ENCODE measurements at places on chromosomes 5 and 9.
A peak's percentile ranks its signal among the peaks of the same experiment; 100 is the strongest.

DNA sequence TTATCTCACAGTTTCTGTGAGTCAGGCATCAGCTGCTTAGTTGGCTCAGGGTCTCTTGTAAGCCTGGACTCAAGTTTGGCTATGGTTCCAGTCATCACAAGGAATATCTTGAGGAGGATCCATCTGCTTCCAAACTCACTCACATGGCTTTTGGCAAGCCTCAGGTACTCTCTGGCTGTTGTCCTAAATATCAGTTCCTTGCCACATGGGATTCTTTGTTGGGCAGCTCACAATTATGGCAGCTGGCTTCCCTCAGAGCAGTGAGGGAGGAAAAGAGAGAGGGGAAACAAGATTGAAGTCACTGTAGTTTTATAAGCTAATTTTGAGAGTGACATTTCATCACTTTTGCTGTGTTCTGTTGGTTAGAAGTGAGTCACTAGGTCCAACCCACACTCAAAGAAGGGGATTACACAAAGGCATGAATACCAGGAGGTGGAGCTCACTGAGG lies 144.5 kb downstream of the GCNT1 start:
- no peak for ATAC-seq

GRCh38 chr5:69285448-69286116 lies 47.0 kb downstream of the CCDC125 start:
- peak; percentile 13 for ATAC-seq

- no peak for ATAC-seq
These were observed 91.1 kb downstream of the ZNF608 start for GRCh38 chr5:124655251-124655917.

DNA sequence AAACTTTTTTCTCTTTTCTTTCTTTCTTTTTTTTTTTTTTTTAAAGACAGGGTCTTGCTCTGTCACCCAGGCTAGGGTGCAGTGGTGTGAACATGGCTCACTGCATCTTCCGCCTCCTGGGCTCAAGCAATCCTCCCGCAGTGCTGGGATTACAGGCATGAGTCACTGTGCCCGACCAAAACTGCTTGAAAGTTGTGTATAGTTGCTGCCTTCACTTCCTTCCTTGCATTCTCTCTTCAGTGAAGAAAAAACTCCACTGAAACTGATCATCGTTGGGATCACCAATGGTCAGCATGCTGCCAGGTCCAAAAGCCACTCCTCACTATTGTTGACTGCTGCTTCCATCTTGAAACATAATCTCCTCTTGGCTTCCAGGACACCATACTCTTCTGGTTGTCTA lies 66.6 kb upstream of the CTNNA1 start:
- ATAC-seq, result no peak

- ATAC-seq, result no peak
These were observed 155.2 kb downstream of the MAPKAP1 start for GRCh38 chr9:125551781-125552180.

DNA sequence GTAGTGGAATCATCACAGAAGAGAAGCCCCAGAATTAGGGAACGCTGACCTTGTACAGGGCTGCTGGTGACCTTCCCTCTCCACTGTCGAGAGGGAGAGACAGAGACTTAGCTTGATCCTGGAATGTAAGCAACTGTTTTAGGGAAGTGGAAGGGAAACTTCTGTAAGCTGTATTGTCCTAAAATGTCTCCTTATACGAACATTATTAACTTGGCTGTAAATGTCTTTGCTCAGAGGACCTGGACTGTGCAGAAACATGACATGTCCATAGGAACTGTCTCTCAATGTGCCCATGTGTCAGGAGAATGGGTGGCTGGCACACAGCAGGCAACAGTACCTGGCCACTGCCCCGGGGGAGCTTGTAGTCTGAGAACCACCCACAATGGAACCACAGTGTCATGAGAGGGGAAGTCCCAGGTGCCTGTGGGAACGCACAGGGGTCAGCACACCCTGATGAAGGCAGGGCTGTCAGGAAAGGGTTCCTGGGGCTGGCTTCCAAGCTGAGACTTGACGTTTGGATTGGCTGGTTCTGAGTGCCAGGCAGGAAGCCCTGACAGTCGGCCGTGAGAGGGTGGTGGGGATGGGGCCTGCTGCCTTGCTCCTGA lies 34.0 kb downstream of the DAP start:
- no peak for ATAC-seq

DNA sequence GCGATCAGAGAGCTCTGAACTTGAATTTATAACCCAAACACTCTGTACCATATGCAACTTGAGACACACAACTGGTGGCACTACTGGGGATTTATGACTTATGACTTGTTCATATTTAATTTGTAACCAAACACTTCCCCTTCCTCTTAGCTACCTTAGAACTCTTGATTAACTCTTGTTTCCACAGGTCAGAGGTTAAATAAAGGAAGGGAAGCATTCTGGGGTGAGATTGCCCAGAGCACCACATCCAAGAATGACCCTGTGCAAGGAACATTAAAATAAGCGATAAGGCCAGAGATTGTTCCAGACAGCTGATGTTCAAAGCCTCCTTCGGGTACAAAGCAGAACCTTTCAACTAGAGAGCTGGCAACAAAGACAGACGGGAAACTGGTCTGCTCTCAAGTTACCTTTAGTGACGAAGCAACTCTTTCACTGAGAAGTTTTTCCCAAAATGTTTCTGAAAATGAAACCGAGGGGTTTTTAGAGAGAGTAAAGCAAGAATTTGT lies 242.6 kb downstream of the DENND1A start:
- no peak for ATAC-seq

GRCh38 chr5:3023656-3024055 lies 272.2 kb upstream of the IRX2 start:
- no peak for ATAC-seq

DNA sequence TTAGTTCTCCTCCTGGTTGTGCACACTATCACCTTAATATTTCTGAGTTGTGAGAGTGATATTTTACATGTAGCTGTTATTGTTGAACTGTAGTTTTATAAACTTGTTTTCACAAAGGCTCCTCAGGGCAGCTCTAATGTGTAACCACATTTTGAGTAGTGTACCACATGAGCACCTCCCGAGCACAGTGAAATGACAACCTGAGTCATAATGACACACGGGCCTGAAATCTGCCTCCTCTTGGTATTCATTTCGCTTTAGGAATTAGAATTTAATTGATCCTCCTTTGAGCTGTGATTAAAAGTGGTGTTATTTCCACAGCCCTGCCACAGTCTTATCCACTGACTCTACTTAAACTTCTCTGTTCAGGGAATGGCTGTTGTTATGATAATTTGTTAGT lies 7.9 kb downstream of the MTRR start:
- peak; percentile 76 for ATAC-seq

GRCh38 chr5:40291338-40291737 lies 388.4 kb upstream of the PTGER4 start:
- no peak for ATAC-seq

GRCh38 chr9:33795819-33796218 lies 458 bp downstream of the PRSS3 start:
- no peak for ATAC-seq

GRCh38 chr5:115585265-115585664 lies 17.0 kb downstream of the TICAM2 start:
- no peak for ATAC-seq

GRCh38 chr9:38024036-38024681 lies 44.9 kb downstream of the SHB start:
- no peak for ATAC-seq

DNA sequence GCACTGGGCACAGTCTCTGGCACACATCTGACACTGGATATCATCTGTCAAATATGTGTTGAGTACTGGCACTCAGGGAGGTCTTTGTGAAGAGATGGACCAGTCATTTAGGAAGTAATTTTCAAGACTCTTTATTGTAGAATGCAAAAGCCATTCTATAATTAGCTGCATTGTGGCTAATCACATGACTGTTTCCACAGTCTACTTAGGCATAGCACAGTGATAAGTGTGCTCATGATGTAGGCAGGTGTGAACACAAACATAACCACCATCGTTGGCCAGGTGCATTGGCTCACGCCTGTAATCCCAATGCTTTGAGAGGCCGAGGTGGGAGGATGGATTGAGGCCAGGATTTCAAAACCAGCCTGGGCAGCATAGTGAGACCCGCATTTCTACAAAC lies 62.2 kb downstream of the CFAP77 start:
- ATAC-seq, result no peak

DNA sequence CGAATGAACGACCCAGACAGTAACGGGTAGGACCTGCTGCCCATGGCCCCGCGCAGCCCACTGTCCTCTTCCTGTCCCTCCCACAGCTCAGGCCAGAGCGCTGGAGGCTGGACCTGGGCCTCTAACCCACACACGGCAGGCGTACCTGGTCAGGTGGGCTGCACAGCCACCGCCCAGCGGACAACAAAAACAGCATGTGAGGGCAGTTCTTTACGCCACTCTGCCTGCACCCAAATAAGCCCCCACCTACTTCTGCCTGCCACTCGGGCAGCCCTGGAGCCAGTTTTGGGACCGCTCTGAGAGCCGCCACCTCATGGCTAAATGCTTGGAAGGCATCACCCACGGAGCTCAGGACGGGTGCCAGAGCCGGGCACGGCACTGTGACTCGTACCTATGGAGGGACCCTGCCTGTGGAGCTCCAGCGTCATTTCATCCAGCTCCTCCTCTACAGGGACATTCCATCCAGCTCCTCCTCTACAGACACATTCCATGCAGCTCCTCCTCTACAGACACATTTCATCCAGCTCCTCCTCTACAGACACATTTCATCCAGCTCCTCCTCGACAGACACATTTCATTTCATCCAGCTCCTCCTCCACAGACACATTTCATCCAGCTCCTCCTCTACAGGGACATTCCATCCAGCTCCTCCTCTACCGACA lies 18.9 kb downstream of the CLPTM1L start:
- peak; percentile 48 for ATAC-seq

DNA sequence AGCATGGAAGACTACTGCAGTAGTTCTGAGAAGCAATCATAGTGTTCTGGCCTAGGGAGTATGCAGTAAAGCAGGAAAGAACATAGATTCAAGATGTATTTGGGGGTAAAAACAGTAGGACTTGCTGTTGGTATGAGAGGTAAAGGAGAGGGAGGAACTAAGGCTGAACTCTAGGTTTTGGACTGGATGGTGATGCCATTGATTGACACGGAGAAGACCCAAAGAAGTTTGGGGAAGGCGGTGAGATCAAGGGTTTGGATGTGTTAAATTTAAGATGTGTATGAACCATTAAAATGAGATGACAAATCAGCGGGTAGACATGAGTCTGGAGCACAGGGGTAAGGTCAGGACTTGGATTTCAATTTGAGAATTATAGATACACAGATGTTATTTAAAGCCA lies 2.0 kb upstream of the CDC37L1 start:
- no peak for ATAC-seq

GRCh38 chr9:89695441-89695891 lies 90.7 kb downstream of the GADD45G start:
- ATAC-seq, result no peak

DNA sequence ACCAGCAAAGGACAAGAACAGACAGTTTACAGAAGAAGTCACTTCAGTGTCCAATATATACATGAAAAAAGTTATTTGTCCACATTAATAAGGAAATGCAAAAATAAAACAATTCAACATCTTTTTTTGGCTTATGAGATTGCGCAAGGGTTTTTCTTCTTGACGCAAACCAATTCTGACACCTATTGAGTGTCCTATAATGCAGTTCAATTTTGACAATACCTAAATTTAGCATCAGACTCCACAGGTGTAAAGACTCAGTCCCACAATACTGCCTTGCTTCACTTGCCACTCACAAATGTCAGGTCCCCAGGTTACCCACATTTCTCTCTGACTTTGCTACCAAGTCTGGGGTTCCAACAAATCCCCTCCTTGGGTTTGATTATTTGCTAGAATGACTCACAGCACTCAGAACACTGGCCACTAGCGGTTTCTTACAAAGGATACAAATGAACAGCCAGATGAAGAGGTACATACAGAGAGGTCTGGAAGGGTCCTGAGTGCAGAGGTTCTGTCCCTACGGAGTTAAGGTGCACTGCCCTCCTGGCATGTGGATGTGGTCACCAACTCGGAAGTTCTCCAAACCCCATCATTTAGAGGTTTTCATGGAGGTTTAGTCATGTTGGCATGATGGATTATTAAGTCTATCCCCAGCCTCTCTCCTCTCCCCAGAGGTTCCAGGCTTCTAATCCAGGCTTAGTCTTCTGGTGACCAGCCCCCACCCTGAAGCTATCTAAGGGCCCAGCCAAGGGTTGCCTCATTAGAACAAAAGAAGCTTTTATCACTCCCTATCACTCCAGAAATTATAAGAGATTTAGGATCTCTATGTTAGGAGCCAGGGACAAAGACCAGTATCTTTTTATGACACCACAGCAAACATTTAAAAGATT lies 27.0 kb upstream of the SLC22A5 start:
- ATAC-seq, result no peak

DNA sequence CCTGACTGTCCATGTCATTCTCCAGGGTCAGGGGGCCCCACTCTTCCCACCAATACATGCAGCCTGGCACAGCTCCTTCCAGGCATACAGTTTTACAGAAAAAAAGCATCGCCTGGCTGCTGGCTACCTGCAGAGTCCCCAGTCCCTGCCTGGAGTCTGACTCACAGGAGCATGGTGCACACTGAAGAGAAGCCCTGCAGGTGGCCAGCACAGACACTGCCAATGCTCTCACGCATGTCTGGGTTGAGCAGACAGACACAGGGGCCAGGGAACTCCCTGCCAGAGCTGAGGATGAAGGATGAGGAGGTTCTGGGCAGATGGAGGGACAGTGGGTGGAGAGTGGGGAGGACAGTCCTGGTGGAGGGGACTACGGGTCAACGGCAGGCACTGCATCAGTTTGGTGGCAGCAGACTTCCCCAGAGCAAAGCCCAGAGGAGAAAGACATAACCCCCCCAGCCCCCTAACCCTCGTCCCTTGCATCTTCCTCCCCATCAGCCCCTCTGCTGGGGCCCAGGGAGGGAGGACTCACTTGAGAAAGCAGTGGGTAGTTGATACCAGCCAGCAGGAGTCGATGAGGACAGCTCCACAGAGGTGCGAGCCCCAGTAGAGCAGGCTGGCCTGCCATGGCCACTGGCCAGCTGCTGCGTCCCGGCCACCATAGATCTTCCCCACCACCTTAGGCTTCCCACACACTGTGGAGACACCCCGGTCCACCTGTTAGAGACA lies 72.9 kb upstream of the SPTLC1 start:
- ATAC-seq, result no peak

DNA sequence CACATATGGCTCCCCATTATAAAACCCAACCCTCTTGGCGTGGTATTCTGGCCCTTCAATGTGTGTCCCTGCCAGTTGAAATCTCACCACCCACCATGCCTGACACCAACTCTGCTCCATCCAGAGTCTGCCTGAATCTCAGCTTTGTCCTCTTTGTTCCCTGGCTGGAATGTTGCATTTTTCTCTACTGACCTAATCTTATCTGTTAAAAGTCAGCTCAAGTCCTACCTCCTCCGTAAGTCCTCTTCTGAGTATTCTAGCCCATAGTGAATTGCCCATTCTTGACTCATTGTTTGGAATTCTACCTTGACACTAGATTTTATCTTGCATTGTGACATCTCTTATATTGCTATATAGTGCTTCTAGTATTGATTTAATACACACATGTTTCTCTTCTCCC lies 207.1 kb upstream of the VLDLR start:
- peak; percentile 31 for ATAC-seq

GRCh38 chr5:132313961-132314432 lies 19.8 kb downstream of the SLC22A4 start:
- no peak for ATAC-seq

- no peak for ATAC-seq
These were observed 98.6 kb downstream of the PDE6A start for GRCh38 chr5:149846021-149846420.

GRCh38 chr5:112554101-112554977 lies 135.3 kb upstream of the EPB41L4A start:
- no peak for ATAC-seq

Measured in SK-N-SH treated with all-trans-retinoic acid at 6 μM for 48 hours (cell line).